ENCODE measurements at places on chromosomes 5 and 9.
A peak's percentile ranks its signal among the peaks of the same experiment; 100 is the strongest.

DNA sequence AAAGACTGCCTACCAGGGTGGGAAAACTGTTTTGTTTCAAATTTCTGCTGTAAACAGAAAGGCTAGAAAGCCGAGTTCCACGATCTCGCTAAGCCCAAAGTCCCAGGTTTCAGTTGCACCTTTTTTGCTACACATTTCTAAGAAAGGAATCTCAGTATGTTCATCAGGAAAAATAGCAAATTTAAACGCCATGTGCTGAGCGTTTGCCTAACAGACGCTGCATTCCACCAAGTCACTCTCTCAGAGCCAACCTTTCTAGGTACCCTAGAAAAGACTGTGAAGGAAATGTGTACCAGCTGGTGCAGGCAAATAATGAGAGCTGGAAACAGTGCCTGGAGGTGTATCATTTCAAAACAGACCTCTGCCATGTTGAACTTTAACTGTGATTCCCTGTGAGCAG lies 71.8 kb downstream of the FRMD3 start:
- no peak for DNase-seq

DNA sequence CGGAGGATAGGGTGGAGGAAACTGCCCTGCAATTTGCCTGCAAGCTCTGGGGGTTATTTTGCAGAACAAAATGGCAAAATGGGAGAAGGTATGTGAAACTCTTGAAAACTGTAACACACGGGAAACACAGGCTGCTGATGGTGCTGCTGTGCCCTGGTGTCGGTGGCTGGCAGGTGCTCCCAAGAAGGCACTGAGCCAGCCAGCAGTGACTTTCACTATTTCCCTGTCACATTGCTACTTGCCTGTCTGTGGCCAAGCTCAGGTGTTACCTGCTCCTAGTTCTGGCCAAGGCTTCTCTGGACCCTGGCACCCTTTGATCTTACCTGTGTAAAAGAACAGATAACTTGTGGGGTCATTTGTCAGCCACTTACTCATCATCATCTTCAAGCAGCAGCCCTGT lies 102.2 kb downstream of the CMYA5 start:
- no peak for DNase-seq

DNA sequence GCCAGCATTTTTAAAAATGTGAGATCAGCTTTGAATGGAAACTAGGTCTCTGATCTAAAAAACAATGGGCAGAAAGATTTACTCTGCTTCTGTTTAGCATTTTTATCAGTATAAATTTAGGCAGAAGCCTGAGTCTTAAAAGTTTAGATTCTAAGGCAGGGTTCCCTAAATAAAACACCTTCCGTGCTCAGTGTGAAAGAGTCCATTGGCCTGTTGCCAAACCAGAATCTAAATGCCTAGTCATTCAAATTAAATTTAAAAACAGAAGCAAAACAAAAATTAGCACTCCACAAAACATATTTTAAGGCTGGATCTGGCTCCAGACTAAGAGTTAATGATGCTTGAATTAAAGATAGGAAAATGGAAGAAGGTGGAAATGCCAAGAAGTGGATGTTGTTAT lies 4.5 kb downstream of the TYRP1 start:
- no peak for DNase-seq

GRCh38 chr9:129406278-129407225 lies 214.3 kb downstream of the C9orf50 start:
- DNase-seq = no peak

DNA sequence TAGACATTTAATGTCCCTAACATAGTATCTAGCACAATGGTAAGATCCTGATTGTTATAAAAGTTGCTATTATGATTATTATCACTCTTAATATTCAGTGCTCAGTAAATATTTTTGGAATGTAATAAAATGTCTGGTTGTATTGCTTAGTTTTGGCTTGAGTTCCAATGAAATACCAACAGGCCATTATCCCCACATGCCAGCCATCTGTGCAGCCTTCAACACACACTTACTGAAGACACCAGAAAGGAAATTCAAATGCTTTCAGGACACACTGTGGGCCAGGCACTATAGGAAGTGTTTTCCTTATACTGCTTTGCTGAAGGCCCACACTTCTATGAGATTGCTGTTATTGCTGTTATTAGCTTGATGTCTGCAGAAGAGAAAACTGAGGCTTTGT lies 157.5 kb downstream of the TRIM32 start:
- DNase-seq = no peak

GRCh38 chr5:135993335-135993879 lies 35.4 kb upstream of the TGFBI start:
- DNase-seq = no peak

GRCh38 chr5:75736273-75736672 lies 19.0 kb upstream of the POC5 start:
- no peak for DNase-seq

- no peak for DNase-seq
Measured at GRCh38 chr5:91000743-91001142, 382.4 kb downstream of the ARRDC3 start.

- no peak for DNase-seq
Measured at GRCh38 chr5:142821733-142822487, 51.7 kb downstream of the ARHGAP26 start.

DNA sequence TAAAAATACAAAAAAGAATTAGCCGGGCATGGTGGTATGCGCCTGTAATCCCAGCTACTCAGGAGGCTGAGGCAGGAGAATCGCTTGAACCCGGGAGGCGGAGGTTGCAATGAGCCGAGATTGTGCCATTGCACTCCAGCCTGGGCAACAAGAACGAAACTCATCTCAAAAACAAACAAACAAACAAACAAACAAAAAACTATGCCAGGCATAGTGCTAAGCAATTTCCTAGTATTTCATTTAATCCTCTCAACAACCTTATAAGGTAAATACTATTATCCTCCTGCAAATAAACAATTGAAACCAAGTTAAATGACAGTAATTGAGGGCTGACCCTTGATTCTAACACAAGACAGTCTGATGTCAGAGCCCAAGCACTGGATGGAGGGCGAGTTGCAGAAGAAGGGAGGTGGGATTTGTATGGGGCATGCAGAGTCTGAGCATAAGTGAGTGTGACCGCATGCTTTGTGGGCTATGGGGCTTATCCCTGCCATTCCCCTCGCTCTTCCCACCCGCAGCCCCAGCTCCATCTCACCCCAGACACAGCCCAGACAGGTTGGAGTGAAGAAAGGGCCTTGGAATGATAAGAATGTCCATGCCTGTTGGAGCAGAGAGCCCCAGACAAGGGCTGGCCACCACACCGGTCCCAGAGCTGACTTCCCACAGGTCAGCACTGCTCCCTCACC lies 24.3 kb upstream of the RPS14 start:
- DNase-seq = no peak

- DNase-seq = no peak
Measured at GRCh38 chr9:104073770-104074133, 20.4 kb upstream of the SMC2 start.

- no peak for DNase-seq
Measured at GRCh38 chr9:224582-225520, 10.2 kb downstream of the DOCK8 start.

GRCh38 chr5:72244862-72245371 lies 75.1 kb downstream of the MRPS27 start:
- peak; percentile 40 for DNase-seq

- DNase-seq = no peak
Measured at GRCh38 chr5:83035373-83036100, 41.7 kb downstream of the TMEM167A start.

GRCh38 chr9:109001275-109001676 lies 12.0 kb downstream of the CTNNAL1 start:
- no peak for DNase-seq

DNA sequence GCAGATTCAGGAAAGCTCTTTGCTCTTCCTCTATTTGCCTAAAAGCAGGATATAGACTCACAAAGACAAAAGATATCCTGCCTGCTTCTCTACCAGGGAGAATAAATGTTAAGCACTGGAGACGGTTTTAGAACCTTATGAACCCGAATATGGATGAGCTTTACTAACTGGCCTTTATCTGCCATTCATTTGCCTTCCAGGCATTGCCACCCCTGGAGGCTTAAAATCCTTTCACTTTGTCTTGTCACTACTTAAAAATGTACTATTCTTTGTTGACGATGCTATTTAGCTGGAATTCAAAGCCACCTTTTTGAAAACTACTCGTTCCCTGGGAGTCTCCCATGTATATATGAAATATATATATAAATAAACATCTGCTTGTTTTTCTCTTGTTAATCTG lies 23.2 kb upstream of the LVRN start:
- DNase-seq = no peak

- DNase-seq = no peak
Measured at GRCh38 chr5:173644673-173645436, 28.4 kb upstream of the BOD1 start.

- no peak for DNase-seq
Measured at GRCh38 chr9:133975511-133975910, 16.6 kb downstream of the VAV2 start.

- no peak for DNase-seq
Measured at GRCh38 chr9:91411096-91411771, 12.4 kb downstream of the NFIL3 start.

DNA sequence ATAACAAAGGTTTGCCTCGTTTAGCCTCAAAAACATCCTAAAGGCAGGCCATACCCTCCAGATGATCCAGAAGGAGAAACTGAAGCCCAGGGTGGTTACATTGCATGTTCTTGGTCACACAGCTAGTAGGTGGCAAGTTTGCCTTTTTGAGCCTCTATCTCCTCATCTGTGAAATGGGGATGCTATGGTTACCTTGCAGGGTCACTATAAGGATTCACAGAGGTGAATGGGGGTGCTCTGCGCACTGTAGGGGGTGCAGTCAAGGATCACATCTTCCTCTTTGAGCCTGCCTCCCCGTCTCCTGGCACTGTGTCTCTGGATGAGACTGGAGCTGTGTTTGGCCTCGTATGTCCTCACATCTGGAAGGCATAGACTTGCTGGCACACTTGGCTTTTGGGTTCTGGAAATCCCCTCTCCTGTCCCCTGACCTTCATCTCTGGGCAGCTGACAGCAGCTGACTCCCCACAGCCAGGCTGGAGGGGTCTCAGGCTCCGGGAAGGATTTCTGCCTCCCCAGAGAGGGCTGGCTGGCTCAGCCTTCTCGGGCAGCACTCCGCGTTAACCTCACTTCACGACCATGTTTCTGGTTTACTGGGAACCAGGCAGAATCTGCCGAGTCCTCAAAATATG lies 167.7 kb downstream of the RGS3 start:
- DNase-seq = no peak

GRCh38 chr9:118121361-118121760 lies 417.2 kb downstream of the TLR4 start:
- no peak for DNase-seq

DNA sequence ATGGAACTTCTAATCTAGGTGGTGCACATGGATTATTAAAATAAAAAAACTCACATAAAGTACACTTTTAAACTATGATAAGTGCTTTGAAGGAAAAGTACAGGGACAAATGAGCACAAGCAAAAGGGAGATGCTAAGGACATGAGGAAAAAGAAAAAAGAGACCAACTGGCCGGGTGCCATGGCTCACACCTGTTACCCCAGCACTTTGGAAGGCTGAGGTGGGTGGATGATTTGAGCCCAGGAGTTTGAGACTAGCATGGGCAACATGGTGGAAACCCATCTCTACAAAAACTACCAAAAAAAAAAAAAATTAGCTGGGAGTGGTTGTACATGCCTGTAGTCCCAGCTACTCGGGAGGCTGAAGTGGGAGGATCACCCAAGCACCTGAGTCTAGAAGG lies 67.1 kb downstream of the SH3TC2 start:
- no peak for DNase-seq

- no peak for DNase-seq
Measured at GRCh38 chr5:144370273-144370672, 199.6 kb downstream of the KCTD16 start.

DNA sequence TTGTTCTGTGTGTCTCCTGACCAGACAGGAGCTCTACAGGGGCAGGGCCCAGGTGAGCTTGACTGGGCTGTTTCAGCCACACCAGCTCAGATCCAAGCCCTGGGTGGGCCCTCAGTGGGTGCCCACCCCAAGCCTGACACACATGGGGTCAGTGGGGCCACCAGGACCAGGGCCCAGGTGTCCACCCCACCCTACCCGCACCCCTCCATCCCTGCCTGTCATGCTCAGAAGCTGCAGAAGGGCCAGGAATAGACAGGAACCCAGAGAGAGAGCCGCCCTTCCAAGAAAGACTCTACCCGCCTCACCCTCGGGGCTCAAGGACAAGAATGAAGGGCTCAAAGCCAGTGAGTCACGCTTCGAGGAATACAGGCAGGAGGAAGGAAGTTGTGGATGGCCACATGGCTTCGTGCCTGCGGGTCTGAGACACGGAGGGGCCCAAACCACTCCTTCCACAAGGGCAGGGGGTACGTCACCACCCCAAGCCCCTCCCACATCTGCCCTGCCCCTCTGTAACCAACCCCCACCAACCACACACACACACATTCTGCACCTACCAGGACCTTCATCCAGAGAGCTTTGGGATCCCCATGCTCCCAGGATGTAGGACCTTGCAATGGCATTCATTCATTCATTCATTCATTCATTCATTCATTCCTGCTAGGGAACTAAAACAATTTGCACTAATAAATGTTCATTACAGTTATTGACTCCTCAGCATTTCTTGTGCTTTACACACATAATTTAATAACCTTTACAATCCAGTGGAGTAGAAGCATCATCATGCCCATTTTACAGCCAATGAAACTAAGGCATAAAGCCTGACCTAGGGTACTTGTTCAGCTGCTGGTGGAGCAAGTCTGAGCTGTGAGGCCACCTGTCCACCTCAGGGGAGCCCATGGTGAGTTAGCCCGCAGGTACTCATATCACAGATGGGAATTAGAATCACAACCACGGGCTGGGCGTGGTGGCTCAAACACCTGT lies 55.9 kb upstream of the STXBP1 start:
- DNase-seq = no peak

GRCh38 chr9:109574061-109574882 lies 76.2 kb upstream of the PTPN3 start:
- peak; percentile 24 for DNase-seq

DNA sequence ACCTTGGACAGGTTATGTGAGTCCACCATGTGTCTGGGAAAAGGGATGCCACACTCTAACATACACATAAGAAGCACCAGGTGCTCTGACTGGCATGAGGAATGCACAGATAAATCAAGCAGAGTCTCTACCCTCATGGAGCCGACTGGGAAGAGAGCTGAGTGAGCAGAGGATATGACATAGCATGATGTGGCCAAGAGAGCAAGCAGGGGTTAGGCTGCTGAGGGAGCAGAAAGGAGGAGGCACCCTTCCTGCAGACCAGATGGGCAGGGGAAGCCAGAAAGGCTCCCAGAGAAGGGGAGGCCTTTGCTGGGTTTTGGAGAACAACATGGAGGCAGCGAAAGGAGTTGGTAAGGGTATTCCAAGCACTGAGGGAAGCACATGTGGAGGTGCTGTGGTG lies 223.1 kb downstream of the GNA14 start:
- no peak for DNase-seq

GRCh38 chr9:108158236-108158995 lies 668.8 kb upstream of the KLF4 start:
- no peak for DNase-seq

- no peak for DNase-seq
Measured at GRCh38 chr5:14593326-14594021, 11.9 kb downstream of the OTULINL start.
